Placental epithelial cell (primary cell): ENCODE measurements at places on chromosomes 2 and 18. TPM values are rescaled to one million over a fixed set of nuclear protein-coding genes. Genes with fewer than 3 reads are reported as not detected.

GKN1 gene
- total RNA-seq: not detected in 2 replicates

ASPRV1 gene
- 0.33 and 0.79 TPM in 2 replicates for total RNA-seq

CDKL4 gene
- 0.39 and 0.54 TPM in 2 replicates for total RNA-seq

SYT4 gene
- not detected in 2 replicates for total RNA-seq

CD8A gene
- total RNA-seq: under 0.01 TPM in 1 of 2 replicates, not detected in the other

EIF2AK3 gene
- total RNA-seq: 35.7 and 54.4 TPM in 2 replicates

RUFY4 gene
- total RNA-seq: not detected in 2 replicates

EPAS1 gene
- 398 and 489 TPM in 2 replicates for total RNA-seq

SERPINB12 gene
- total RNA-seq: not detected in 2 replicates

ARHGAP28 gene
- total RNA-seq: 3.1 and 8.8 TPM in 2 replicates

ID2 gene
- total RNA-seq: 21.3 and 87.6 TPM in 2 replicates

SIGLEC15 gene
- not detected in 2 replicates for total RNA-seq

NR4A2 gene
- total RNA-seq: under 0.01 and 0.43 TPM in 2 replicates

MYO7B gene
- total RNA-seq: under 0.01 and 1.2 TPM in 2 replicates

ESPNL gene
- total RNA-seq: 0.87 and 7.5 TPM in 2 replicates

DOCK10 gene
- total RNA-seq: under 0.01 and 0.76 TPM in 2 replicates

SNX17 gene
- 148 and 178 TPM in 2 replicates for total RNA-seq

ARL4C gene
- total RNA-seq: 7.5 and 11.8 TPM in 2 replicates

C2orf72 gene
- total RNA-seq: under 0.01 and 0.11 TPM in 2 replicates

SRD5A2 gene
- not detected in 2 replicates for total RNA-seq

ITPRIPL1 gene
- 3.0 and 4.3 TPM in 2 replicates for total RNA-seq

ZNF142 gene
- 12.2 and 15.5 TPM in 2 replicates for total RNA-seq

PROKR1 gene
- total RNA-seq: not detected in 2 replicates

CHST10 gene
- total RNA-seq: 9.0 and 9.1 TPM in 2 replicates

GALNT5 gene
- 9.0 and 16.5 TPM in 2 replicates for total RNA-seq
